ENCODE measurements at places on chromosomes 12 and 14.

- DNase-seq: no peak
These were observed 18.6 kb downstream of the PPTC7 start for GRCh38 chr12:110564471-110564991.

- no peak for DNase-seq
These were observed 20.6 kb downstream of the COX14 start for GRCh38 chr12:50132505-50133135.

- no peak for DNase-seq
These were observed 4.4 kb upstream of the CLEC2A start for GRCh38 chr12:9936591-9936990.

DNA sequence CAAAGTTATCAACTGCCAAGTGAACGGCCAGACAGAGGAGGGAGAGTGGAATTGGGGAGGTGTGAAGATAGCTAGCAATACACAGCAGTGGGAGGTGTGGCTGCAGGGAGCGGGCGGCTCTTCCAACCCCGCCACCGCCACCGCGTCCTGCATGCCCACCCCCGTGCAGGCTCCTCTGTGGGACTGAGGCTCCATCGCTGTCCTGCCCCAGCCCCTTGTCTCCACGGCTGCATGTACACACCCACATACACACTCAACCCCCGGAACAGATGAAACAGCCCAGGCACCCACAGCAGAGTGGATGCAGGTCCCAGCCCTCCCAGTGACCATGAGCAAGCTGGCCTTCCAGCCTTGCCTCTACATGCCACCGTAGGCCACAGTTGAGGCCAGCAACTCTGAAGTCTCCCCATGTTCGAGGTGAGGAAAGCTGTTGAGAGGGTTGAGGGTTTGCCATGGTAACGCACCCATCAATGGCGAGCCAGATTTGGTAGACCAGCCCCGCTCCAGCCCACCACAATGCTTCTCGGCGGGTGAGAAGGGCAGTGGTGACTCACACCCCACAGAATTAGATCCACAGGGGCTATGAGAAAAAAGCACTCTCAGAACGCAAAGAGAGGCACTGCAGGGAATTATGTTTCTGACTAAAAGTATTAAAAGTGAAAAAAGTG is 39.3 kb downstream of the PITPNM2 start:
- no peak for DNase-seq

GRCh38 chr12:23238190-23238589 is 613.2 kb downstream of the ETNK1 start:
- DNase-seq: no peak

- DNase-seq: no peak
These were observed 12.5 kb upstream of the INF2 start for GRCh38 chr14:104676694-104677511.

DNA sequence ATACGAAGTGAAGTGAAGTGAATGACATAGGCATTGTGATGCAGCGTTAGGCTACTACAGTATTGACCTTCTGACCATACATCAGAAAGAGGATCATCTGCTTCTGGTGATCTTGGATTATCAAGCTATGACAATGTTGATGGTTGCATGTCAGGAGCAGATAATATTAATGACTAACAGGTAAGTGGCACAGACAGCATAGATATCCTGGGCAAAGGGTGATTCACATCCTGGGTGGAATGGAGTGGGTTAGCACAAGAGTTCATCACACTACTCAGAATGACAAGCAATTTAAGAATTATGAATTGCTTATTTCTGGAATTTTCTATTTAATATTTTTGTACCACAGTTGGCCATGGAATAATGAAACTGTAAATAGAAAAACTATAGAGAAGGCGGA is 397.9 kb upstream of the ATP2B1 start:
- no peak for DNase-seq

DNA sequence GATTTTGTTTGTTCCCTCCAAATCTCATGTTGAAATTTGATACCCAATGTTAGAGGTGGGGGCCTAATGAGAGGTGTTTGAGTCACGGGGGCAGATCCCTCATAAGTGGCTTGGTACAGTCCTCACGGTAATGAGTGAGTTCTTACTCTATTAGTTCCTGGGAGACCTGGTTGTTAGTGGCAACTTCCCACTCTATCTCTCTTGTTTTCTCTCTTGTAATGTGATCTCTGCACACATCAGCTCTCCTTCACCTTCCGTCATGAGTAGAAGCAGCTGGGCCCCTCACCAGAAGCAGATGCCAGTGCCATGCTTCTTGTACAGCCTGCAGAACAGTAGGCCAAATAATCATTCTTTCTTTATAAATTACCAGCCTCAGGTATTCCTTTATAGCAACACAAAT is 29.6 kb upstream of the KCNK10 start:
- DNase-seq: no peak

- DNase-seq: no peak
These were observed 37.5 kb downstream of the ZFC3H1 start for GRCh38 chr12:71626098-71626497.

DNA sequence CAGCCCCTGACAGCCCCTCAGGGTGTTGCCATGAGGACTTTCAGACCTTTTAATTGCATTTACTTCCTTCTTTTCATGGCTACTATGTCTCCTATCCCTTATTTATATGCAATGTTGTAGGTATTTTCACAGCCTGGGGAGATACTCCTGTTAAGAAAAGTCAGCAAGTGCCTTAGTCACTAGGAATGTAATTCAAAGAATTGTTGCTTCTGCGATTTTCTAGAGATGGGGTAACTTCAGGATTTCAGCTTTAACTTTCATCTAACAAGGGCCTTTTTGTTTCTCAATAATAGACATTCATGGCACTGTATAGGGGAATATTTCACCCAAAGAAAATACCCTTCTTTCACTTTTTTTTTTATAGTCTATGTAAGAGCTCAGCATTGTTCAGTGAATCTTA is 533.3 kb upstream of the MIS18BP1 start:
- no peak for DNase-seq

DNA sequence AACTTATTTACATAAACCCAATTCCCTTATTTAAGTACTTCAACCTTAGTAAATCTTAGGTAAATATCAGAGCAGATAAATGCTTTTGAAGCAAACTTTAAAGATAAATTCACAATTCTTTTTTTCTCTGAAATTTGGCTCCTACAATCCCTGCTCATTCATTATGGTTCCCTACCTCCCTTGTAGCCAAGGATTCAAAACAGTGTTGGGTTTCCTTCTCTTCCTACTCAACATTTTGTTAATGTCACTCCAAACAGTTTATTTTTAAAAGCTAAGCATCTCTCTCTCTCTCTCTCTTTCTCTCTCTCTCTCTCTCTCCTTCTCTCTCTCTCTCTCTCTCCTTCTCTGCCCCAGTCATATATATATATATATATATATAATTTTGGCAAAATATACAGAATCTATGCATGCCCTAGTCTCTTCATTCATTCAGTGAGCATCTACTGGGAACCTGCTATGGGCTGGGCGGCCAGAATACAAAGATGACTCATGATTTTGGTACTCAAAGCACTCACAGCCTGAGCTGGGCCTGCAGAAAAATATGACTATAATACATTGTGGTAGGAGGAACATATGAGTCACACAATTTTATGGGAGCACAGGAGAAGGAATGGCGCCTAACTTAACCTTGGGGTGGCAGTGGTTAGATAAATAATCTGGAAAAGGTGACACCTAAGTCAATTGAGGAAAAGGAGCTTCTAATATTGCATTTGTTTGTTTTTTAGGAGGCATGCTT is 123.7 kb upstream of the DHRS4 start:
- DNase-seq: no peak

DNA sequence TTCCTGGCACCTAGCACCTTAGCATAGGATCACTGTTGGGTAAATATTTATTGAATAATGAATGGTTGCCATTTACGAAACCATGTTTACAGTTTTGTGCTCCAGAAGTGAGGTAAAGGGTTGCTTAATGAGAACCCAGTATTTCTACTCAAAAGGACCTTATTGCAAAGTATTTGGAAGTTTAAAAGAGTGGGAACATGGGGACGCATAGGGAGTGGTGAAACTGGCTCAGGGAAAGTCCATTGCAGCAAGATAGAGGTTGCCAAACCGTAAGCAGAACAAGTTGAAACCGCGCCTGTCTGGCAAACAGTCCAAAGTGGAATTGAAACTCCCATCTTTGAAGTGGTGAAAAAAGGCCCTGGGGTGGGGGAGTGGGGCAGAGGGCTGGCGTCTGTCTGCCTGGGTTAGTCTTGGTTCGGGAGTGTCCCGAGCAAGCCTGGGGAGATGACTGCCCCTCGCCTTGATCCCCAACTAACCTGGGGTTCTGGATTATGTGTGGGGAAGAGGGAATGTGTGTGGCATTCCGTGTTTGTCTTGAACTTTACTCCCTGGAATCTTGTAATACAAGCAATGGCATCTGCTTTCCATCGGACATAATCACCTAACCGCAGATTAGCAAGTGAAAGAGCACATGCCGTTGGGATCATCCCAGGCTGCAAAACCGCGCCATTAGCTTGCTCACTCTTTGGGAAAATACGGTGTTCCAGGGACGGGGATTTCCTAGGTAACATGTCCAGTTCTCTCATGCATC is 7.2 kb downstream of the ALDH2 start:
- DNase-seq: no peak

- DNase-seq: no peak
These were observed 35.2 kb upstream of the KLRD1 start for GRCh38 chr12:10272467-10272866.

GRCh38 chr12:118259079-118259478 is 113.6 kb downstream of the TAOK3 start:
- DNase-seq: no peak

GRCh38 chr14:49991491-49991890 is 98.6 kb downstream of the ARF6 start:
- DNase-seq: no peak

- DNase-seq: no peak
These were observed 52.5 kb downstream of the BEGAIN start for GRCh38 chr14:100534528-100535286.

- DNase-seq: no peak
These were observed 93.3 kb downstream of the RFLNA start for GRCh38 chr12:124388038-124388671.

- no peak for DNase-seq
These were observed 51.8 kb downstream of the PPP2R5C start for GRCh38 chr14:101813171-101813759.

DNA sequence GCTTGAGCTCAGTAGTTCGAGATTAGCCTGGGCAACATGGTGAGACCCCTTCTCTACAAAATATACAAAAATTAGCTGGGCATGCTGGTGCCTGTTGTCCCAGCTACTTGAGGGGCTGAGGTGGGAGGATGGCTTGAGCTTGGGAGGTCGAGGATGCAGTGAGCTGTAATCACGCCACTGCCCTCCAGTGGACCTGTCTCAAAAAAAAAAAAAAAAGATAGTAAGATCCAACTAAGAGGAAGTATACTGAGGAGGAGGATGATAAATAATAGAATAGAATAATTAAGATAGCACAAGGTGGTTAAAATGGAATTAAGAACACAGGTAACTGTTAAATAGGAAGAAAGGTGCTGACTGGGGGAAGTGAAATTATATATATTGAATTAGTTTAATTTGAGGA is 37.0 kb upstream of the BAZ1A start:
- no peak for DNase-seq

GRCh38 chr14:92956961-92957360 is 34.0 kb downstream of the CHGA start:
- DNase-seq: no peak

DNA sequence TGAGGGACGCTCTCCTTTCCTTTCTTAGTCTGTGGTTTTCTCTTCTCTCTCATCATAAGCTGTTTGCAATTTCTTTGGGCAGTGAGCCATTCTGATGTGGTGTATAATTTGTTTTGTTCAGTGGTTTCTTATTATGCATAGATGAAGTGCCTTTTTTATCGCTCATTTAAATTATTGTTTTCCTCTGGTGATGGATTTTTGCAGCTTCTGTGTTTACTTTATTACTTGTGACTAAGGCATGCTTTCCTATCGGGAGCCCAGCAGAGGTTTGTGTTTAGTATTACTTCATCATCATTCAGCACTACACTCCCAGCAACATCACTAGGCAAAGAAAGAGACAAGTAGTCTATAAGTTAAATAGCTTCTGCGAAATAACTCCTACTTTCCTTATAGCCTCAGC is 586.6 kb upstream of the NOVA1 start:
- DNase-seq: no peak

DNA sequence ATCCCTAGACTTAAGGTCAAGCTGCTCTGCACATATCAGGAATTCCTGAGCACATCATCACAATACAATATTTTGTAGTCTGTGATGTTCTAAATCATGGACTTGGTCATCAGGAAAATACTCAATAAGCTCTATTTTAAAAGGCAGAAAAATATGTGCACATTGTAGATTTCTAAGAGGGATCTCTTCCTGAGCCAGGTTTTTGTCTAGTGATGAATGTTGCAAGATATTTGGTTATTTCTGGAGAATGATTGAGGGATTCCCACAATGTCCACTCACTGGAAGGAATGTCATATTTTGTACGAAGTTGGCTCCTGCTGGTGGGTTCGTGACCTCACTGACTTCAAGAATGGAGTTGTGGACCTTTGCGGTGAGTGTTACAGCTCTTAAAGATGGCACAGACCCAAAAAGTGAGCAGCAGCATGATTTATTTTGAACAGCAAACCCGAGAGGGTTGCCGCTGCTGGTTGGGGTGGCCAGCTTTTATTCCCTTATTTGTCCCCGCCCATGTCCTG is 300.9 kb upstream of the DCN start:
- DNase-seq: no peak

GRCh38 chr14:94120667-94121340 is 8.6 kb downstream of the IFI27L2 start:
- no peak for DNase-seq

DNA sequence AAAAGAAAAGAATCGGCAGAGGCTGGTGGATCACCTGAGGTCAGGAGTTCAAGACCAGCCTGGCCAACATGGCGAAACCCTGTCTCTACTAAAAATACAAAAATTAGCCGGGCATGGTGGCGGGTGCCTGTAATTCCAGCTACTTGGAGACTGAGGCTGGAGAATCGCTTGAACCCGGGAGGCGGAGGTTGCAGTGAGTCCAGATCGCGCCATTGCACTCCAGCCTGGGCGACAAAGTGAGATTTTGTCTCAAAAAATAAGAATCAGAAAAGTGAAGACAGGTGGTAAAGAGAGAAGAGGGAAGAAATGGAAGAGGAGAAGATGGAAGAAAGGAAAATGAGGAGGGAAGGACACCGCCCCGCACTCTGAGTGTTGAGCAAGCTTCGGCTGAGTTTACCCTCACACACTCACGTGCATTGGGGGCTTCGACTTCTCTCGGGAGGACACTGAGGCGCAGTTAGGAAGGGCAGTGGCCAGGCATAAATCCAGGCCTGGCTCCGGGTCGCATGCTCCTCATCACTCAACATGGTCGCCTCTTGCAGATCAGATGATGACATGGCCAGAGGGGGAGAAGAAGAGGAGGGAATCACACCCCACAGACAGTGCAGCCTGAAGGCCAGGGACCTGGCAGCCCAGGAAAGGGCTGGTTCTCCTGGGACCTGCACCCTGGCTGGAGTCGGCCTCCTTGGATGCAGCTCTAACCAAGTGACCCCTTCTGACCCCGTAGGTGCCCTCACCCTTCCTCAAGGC is 61.1 kb downstream of the PRMT8 start:
- DNase-seq: no peak

All from amygdala (tissue), 56 donors.